NCI-H1105 (cell line): ENCODE measurements at places on chromosomes 12 and 14.

DNA sequence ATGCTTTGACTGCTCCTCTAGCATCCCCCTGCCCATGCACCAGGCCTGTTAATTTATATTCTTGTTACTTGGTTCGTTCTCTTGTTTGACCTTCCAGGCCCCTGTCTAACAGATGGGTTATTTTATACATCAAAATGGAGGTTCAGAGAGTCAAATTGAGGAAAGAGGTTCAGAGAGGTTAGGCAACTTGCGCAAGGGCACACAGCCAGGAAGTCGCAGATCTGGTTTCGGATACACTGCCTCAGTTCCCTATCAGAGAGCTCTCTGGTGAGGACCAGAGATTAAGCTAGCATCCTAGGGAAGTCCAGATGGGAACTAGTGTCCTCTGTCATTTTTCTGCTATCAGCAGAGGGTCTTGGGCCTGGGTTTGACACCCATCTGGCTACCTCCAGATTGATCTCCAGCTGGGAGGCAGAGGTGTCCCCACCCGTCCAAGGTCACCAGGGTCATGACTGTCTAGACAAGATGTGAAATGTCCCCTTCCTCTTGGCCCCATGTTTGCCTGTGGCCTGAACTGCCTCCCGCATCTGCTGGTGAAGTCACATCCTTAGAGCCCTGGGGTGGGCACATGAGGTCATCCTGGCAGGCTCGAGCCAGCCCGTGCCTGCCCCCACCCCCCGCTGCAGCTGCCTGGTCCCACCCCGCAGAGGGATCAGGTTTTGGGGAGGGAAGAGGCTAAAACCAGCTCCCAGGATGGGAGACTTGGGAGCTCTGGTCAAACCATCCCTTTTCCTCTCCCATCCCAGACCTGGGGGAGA is 84.3 kb upstream of the NCOR2 start:
- DNase-seq = no peak

DNA sequence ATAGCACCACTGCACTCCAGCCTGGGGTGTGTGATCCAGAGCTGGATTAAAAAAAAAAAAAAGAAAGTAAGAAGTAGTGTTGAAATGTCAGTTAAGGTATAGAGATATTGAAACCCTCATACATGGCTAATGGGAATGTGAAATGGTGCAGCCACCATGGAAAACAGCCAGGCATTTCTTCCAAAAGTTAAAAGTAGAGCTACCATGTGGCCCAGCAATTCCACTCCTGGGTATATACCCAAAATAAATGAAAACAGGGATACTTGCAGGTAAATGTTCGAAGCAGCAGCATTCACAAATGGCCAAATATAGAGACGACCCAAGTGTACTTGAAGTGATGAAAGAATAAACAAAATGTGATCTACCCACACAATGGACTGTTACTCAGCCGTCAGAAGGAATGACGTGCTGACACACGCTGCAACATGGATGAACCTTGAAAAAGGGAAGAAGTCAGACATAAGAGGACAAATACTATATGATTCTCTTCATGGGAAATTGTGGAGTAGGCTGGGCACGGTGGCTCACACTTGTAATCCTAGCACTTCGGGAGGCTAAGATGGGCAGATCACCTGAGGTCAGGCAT is 15.2 kb downstream of the IL31 start:
- no peak for DNase-seq

DNA sequence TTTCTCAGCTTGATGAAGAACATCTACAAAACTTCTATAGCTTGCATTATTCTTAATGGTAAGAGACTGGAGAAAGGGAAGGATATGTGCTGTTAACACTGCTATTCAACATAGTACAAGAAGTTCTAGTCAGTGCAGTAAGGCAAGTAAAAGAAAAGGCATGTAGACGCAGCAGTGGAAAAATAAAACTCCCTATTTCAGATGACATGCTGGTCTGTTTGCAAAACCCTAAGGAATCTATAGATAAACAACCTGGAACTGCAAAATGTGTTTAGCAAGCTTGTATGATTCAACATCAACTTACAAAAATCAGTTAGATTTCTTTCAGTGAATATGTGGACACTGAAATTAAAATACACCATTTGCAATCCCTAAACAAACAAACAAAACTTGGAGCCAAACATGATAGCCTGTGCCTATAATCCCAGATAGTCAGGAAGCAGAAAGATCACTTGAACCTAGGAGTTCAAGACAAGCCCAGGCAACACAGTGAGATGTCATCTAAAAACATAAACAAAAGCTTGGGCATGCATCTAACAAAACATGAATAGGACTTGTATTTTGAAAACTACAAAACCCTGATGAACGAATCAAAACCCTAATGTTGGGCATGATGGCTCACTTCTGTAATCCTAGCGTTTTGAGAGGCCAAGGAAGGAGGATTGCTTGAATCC is 293.6 kb upstream of the RGS6 start:
- no peak for DNase-seq

- DNase-seq = no peak
Measured at GRCh38 chr14:66360366-66360926, 125.7 kb upstream of the CCDC196 start.

GRCh38 chr12:124588751-124589267 is 21.4 kb upstream of the NCOR2 start:
- no peak for DNase-seq

- no peak for DNase-seq
Measured at GRCh38 chr14:71300566-71301330, 393.5 kb downstream of the PCNX1 start.

DNA sequence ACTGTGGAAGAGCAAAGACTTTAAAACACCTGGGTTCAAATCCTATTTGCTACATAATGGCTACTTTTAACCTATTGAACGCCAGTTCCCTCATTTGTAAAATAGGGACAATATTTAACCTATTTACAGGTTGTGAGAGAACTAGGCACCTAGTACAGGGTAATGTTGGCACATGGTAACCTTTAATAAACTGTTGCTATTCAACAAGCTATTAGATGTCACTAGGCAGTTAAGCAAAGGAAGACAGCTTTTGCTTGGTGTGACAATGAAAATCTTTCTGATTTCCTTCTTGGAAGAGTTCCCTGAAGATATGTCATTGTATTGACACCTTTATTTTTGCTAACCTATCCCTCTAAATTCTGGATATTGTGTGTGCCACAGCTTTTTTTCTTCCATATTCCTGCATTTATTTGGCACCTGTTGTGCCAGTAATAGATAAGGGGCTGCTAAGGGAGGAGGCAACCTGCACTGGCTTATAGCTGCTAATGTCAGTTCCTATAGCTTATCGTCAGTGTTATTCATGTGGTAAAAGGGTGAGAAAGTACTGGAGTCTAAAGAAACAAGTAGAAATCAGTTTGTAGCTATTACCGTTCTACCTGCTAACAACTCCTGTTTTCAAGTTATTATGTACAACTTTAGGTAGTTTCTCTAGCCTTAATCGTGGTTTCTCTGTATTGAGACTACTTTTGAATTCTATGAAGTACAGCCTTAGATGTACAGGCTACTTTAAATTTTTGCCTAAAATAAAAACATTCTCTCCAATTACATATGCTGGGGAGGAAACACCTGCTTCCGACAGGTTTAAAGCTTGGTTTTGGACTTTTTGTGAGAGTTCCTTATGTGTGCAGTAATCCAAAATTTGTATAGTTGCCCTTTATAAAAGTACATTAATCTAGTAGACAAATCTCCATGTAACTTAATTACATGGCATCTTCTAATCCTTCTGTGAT is 24.3 kb downstream of the HIF1A start:
- no peak for DNase-seq

GRCh38 chr12:66351301-66351700 is 49.0 kb downstream of the HELB start:
- DNase-seq = no peak

DNA sequence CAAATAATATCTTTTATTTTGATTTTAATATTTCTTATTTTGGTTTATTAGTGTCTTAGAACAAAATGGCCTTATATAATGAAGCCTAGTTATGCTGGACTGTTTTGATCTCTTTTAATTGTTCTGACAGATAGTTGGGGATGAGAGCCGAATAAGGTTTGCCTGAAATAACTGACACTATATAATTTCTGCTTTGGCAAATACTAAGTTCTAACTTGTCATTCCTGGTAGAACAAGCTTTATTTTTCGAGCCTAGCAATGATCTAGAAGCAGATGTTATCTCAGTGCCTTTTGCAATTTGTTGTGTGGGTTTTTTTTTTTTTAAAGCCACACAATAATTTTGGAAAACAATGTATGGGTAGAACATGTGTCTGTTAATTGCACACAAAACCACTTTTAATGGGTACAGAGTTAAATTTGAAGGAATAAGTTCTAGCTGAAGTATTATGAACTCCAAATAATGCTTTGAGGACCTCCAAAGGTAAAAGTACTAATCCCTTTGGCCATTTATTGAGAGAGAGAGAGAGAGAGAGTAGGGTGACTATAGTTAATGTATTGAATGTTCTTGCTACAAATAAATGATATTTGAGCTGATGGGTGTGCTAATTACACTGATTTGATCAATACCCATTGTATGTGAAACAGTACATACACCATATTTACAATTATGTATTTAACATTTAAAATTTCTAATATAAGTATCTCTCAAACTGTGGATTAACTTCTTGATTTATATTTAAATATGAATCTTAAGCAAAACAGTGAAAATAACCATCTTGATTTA is 35.0 kb downstream of the MDM2 start:
- DNase-seq = no peak

DNA sequence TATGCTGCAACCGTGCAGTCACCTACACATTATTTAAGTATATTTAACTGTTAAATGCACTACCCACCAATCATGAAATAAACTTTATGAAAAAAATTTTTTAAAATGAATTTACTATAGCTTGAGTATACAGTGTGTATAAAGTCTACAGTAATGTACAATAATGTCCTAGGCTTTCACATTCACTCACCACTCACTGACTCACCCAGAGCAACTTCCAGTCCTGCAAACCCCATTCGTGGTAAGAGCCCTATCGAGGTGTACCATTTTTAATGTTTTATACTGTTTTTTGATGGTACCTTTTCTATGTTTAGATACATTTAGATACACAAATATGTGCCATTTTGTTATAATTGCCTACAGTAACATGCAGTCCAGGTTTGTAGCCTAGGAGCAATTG is 48.1 kb downstream of the KLRG1 start:
- DNase-seq = no peak

DNA sequence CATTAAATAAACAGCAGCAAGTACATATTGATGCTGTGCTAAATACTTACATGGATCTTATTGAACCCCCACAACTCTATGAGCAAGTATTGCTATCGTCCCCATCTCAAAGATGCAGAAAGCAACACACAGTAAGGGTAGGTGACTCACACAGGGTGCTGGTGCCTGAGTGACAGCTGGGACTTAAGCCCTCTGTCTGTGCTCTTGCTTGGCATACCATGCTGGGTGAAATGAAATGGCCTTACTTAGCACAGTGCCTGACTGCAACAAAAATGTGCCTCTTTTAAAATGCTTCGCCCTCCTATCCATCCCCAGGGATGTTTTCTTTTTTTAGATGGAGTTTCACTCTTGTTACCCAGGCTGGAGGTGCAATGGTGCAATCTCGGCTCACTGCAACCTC is 788 bp downstream of the TEX52 start:
- no peak for DNase-seq

- DNase-seq = no peak
Measured at GRCh38 chr12:104471336-104471735, 14.6 kb downstream of the CHST11 start.

DNA sequence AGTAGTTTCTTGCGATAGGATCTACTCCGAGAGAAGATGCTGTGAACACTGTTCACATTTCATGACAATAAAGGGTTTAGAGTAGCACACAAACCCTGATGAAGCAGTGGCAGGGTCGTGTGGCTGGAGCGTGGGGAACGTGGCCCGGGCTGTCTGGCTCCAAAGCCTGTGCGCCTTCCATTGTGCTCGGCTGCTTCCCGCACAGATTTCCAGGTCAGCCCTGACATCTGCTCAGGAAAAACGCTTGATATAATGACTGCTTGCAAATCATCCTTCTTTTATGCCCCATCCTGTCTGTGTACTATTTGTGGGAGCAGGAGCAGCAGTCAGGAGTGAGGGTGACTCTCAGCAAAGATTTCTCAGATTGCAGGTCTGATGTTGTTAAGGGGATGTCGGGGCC is 78.6 kb downstream of the EML1 start:
- DNase-seq = no peak

DNA sequence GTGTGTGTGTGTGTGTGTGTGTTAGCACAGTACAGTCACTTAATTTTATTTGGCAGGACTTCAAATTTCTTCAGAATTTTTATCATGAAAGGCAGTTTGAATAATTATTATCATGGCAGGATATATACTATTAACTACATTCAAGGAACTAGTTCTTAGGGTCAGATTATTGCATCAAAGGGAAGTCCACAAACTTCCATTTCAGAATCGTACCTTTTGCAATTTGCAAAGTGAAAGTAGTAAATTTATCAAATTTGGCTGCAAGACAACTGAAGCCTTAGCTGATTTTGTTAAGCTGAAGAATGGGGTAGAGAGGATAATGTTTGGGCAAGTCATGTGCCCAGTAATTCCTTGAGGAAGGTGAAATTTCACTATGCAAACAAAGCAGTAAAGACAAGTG is 68.2 kb downstream of the PLEKHG7 start:
- no peak for DNase-seq

DNA sequence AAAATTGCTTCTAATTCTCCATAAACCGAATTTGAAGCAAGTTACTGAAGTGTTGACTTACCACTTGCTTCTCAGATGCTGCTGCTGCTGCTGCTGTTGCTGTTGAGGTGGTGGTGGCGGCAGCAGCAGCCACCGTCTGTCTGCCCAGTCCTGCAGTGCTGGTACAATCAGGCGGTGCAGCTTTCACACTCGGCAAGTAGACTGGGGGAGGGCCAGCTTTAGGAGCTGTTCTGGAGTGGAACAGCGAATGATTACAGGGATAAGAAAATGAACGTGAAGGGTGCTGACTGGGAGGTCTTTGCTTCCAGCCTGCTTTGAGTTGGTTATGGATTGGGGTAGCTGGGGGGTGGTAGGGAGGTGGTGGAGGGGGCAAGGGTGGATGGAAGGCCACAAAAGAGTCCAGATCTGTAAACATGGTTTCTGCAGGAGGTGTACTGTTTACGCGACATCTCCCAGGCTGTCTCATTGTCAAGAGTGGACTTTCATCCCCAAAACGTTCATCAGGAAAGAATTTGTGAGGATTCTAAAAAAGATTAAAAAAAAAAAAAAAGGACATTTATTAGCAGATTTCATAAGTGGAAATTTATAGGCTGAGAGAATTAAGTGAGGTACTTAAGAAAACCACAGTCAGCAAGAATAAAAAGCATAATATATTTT is 38.8 kb downstream of the UBR7 start:
- DNase-seq = no peak

GRCh38 chr14:23414254-23414653 is 6.2 kb upstream of the MYH6 start:
- no peak for DNase-seq

DNA sequence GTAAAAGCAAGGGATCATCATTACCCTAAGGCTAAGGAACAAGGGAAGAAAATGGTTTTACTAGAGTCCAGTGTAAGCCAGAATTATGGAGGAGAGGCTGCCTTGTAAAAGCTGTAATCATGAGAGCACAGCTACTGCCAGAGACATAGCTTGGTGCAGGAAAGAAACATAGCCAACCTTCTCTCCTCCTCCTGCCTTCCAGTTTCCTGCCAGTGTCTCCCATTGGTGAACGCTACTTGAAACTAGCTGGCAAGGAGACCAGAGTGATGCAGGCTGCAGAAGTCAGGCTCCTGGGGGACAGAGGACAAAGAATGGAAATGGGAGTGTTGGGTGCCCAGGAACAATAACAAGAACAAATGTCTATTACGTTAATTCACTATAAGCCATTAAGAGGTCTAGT is 158.5 kb downstream of the NELL2 start:
- no peak for DNase-seq

GRCh38 chr14:50763382-50764007 is 67.5 kb downstream of the NIN start:
- DNase-seq = no peak

- DNase-seq = no peak
Measured at GRCh38 chr12:24042651-24043050, 93.2 kb upstream of the SOX5 start.
